A549 treated with ZK216348 at 1 μM for 4 hours (cell line): ENCODE measurements at places on chromosomes 5 and 9. TPM values are rescaled to one million over a fixed set of nuclear protein-coding genes. Genes with fewer than 3 reads are reported as not detected.

The PRUNE2 gene
- not detected in 5 replicates for total RNA-seq

The CDKN2B gene
- total RNA-seq = not detected in 5 replicates

The SHC3 gene
- total RNA-seq = 0.36 to 0.58 TPM (median 0.47 TPM) in 5 replicates

The FCHO2 gene
- total RNA-seq = 11.6 to 19.1 TPM (median 14.1 TPM) in 5 replicates

The SLC23A1 gene
- 0.91 to 1.4 TPM (median 1.1 TPM) in 5 replicates for total RNA-seq

The MEGF10 gene
- not detected in 5 replicates for total RNA-seq

The TXNDC8 gene
- total RNA-seq = not detected in 5 replicates

The CCDC192 gene
- total RNA-seq = not detected in 5 replicates

The PCDHA8 gene
- 0.05 TPM in 1 of 5 replicates, not detected in the others for total RNA-seq

The KCNV2 gene
- not detected in 5 replicates for total RNA-seq

The RGS7BP gene
- not detected in 5 replicates for total RNA-seq

The GRIN3A gene
- not detected in 5 replicates for total RNA-seq

The SMAD5 gene
- total RNA-seq = 19.9 to 36.7 TPM (median 28.3 TPM) in 5 replicates

The SPATA31E1 gene
- total RNA-seq = not detected in 5 replicates

The SVEP1 gene
- 1.3 to 2.1 TPM (median 1.7 TPM) in 5 replicates for total RNA-seq

The PCDHA12 gene
- total RNA-seq = 2.1 to 3.6 TPM (median 2.7 TPM) in 5 replicates

The CYSRT1 gene
- total RNA-seq = 2.8 to 5.4 TPM (median 4.2 TPM) in 5 replicates

The GNA14 gene
- total RNA-seq = 0.14 to 0.16 TPM in 2 of 5 replicates, not detected in the others

The CDH12 gene
- not detected in 5 replicates for total RNA-seq

The CCDC152 gene
- not detected in 5 replicates for total RNA-seq

The ANGPTL2 gene
- not detected in 5 replicates for total RNA-seq

The C1QTNF2 gene
- 0.09 to 0.29 TPM (median 0.18 TPM) in 4 of 5 replicates, not detected in the other for total RNA-seq

The RLN1 gene
- not detected in 5 replicates for total RNA-seq

The SMIM23 gene
- not detected in 5 replicates for total RNA-seq

The ENTREP1 gene
- total RNA-seq = 0.61 to 0.74 TPM (median 0.65 TPM) in 5 replicates

The CNTNAP3 gene
- 7.4 to 12.7 TPM (median 9.9 TPM) in 5 replicates for total RNA-seq

The GFRA3 gene
- 0.11 TPM in 1 of 5 replicates, not detected in the others for total RNA-seq

The CARD9 gene
- 0.85 to 2.3 TPM (median 1.0 TPM) in 5 replicates for total RNA-seq

The FSD1L gene
- total RNA-seq = 2.7 to 6.0 TPM (median 4.5 TPM) in 5 replicates

The ARSI gene
- total RNA-seq = 22.1 to 46.5 TPM (median 38.3 TPM) in 5 replicates

The YIPF5 gene
- 68.0 to 82.0 TPM (median 71.1 TPM) in 5 replicates for total RNA-seq

The PGGT1B gene
- 17.6 to 25.0 TPM (median 20.8 TPM) in 5 replicates for total RNA-seq

The SOHLH1 gene
- not detected in 5 replicates for total RNA-seq

The CDH9 gene
- not detected in 5 replicates for total RNA-seq

The KCNMB1 gene
- total RNA-seq = not detected in 5 replicates

The OCLN gene
- 9.6 to 15.3 TPM (median 10.1 TPM) in 5 replicates for total RNA-seq

The HTR4 gene
- total RNA-seq = not detected in 5 replicates

The FUT7 gene
- total RNA-seq = 0.07 TPM in 1 of 5 replicates, not detected in the others

The PRDM9 gene
- not detected in 5 replicates for total RNA-seq

The MCC gene
- 0.22 to 0.38 TPM (median 0.37 TPM) in 5 replicates for total RNA-seq

The TPRN gene
- 5.5 to 10.4 TPM (median 10.2 TPM) in 5 replicates for total RNA-seq

The ERMP1 gene
- total RNA-seq = 17.7 to 23.2 TPM (median 18.7 TPM) in 5 replicates

The WASHC1 gene
- 7.8 to 13.1 TPM (median 10.6 TPM) in 5 replicates for total RNA-seq

The RBM18 gene
- total RNA-seq = 16.1 to 21.1 TPM (median 20.6 TPM) in 5 replicates

The TUSC1 gene
- 4.2 to 8.5 TPM (median 7.7 TPM) in 5 replicates for total RNA-seq

The NR4A3 gene
- 1.5 to 3.0 TPM (median 2.3 TPM) in 5 replicates for total RNA-seq

The GDNF gene
- not detected in 5 replicates for total RNA-seq

The FGF18 gene
- total RNA-seq = 0.75 to 1.2 TPM (median 0.80 TPM) in 5 replicates

The STK32A gene
- total RNA-seq = 0.20 to 0.74 TPM (median 0.29 TPM) in 5 replicates

The GLDC gene
- total RNA-seq = 13.6 to 14.5 TPM (median 14.1 TPM) in 5 replicates

The OR1J2 gene
- total RNA-seq = not detected in 5 replicates

The ARHGEF37 gene
- total RNA-seq = 1.2 to 1.5 TPM (median 1.4 TPM) in 5 replicates

The SLC34A3 gene
- 0.13 to 0.19 TPM in 2 of 5 replicates, not detected in the others for total RNA-seq

The SMIM33 gene
- total RNA-seq = not detected in 5 replicates

The NAIP gene
- 0.39 to 0.72 TPM (median 0.56 TPM) in 5 replicates for total RNA-seq

The NMUR2 gene
- total RNA-seq = 0.11 to 0.13 TPM (median 0.11 TPM) in 4 of 5 replicates, not detected in the other
